ENCODE measurements at places on chromosomes 5 and 9. TPM values are rescaled to one million over a fixed set of nuclear protein-coding genes. Genes with fewer than 3 reads are reported as not detected.

The TEX53 gene
- not detected for total RNA-seq

The BTNL8 gene
- total RNA-seq, result not detected

- no peak for DNase-seq
Observed at GRCh38 chr9:129898185-129898584, 62.9 kb downstream of the USP20 start.

The PCDHGB6 gene
- 9.8 TPM for total RNA-seq

DNA sequence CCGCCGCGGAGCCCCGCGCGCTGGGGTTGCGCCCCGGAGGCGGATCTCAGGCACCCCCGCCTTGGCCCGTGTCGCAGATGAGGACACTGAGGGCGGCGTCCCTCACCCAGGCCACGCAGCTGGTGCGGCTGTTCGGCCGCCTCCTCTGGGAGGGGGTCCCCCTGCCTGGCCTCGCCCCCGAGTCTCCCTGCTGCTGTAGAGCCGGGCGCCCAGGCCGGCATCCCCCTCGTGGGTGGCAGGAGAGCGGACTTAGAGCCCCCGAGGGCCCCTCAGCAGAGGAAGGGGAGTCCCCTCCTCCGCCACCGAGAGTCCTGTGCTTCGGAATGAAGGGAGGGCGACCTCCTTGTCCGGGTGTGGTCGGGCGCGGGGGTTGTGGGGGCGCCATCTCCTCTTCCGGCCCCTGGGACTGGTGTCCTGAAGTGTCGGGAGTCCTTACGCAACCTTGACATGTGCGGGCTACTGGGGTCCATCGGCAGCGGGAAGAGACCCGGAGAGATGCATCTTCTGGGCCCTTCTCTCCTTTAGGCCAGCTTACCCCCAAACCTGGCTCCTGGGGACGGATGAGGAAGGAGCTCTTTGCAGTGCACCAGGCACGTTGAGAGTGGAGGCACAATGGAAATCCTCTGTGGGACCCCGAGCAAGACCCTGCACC is 11.7 kb upstream of the EXOSC2 start:
- no peak for DNase-seq

- DNase-seq, result no peak
Observed at GRCh38 chr5:94746731-94747124, 128.3 kb downstream of the SLF1 start.

The PTPRD gene
- 191 TPM for total RNA-seq

The RAB3C gene
- 46.5 TPM for total RNA-seq

Data from frontal cortex (tissue), 4 donors.